ENCODE measurements at places on chromosomes 6 and 20.

DNA sequence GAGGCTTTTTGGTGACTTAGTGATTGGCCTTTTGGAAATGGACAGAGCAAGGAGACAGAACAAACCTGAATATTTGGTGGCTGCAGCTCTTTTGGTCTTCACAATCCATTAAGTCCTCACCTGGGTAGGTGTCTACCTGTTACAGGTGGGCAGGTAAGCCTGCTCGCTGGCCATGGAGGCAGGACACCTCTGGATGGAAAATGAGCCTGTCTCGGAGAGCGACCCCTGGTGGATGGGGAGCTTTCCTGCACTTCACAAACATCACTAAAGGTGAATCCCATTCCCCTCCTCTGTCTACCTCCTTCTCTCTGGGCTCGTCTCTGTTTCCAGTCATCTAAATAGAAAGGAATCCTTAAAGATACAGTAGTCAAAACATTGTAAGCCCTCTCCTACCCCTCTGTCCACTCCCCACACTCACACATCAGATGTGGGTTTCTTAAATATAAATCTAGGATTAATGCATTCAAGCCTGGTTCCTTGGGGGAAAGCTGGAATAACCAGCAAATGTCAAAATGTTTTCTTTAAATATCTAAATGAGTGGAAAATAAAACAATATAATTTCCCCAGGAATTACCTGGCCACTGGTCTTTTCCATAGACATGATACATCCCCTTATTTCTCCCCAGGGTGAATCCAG, 304.9 kb downstream of the CDH26 start:
- peak; percentile 32 for DNase-seq

- DNase-seq = no peak
Measured at GRCh38 chr20:45822857-45823256, 4.3 kb downstream of the TNNC2 start.

DNA sequence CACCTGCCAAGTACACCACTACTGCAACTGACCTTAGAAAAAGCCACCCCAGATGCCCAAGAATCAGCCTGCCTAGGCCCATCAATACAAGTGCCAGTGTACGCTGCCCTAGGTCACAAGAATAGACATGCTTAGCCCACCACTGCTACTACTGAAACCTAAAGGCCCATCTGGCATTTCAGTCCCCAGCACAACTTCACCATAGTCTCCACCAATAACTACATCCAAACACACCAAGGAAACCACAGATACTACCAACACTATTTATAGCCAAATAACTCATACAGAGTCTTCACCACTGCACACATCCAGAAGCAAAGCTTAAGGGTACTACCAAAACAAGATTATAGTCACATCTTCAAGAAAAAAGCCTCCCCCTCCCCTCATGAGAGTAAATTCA, 28.2 kb downstream of the TREML4 start:
- DNase-seq = no peak

DNA sequence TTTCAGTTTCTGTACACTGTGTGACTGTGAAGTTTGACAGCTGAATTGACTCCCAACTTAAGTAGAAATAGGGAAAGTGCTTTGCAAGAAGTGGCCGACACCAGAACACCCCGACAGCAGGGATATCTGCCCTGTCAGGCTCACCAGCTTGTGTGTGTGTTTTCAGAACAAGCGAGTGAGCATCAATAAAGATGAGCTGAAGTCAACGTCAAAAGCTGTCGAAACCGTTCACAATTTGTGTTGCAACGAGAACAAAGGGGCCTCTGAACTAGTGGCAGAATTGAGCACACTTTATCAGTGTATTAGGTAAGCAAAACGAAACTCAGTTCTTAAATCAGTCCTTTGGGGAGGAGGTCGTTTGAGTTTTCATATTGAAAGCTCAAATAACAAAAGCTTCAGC, 10.7 kb downstream of the NELFCD start:
- no peak for DNase-seq

DNA sequence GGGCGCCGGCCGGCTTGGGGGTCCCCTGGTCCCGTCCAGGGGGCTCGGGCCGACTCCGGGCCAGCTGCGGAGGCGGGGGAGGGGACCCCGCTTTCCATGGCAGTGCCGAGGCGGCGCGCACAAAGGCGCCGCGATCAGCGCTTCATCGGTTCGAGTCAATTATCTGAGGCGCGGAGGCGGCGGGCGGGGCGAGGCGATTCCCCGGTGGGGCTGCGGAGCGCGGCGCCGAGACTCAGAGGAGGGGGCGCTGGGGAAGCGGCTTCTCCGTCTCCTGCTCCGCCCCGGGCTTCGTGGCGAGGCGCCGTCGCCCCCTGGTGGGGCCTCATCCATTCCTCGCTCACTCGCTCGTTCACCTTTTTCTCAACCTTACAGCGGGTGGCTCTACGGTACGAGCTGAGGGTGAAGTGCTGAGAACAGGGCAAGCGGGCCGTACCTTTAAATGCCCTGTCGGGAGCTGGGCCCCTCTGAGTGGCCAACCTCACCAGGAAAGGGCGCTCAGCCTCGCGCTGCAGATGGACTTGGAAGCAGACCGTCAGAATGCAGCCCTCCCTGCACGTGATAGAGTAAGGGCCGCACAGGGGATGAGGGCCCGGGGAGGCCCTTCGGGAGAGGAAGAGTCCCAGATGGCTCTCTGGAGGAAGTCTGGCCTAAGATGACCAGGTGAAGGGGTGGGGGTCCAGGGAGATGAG, 39.9 kb downstream of the SLC52A3 start:
- DNase-seq = peak; percentile 40

DNA sequence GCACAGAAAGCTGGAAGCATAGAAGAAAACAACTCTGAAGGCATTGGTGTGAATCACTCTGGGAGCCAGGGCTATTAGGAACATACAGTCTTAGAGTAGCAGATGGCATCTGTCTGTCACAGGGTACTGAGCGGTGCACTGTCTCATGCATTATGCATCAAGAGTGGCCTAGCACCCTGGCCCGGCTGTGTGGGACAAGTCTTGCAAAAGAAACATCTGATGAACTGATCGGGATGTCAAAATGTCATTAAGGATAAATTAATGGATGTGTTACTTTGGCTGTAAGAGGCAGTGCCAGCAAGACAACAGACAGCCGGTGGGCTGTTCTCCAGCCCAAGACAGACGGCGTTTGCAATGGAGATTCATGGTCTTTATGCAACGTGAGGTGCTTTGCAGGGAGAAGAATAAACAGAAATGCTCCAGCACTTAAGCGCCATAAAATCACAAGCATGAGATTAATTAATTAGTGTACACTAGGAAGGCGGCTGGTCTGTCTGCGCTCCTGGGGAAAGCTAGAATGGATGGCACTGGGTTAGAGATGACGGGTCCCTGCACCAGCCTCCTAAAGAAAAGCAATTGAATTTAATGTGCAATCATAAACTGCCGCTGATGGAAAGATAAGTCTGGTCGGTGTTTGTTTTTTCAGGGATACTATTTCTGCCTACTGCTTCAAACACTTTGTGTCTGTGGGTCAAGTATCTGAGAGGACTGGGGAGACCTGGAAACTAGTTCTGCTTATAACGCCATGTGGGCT, 600.6 kb upstream of the CHD6 start:
- DNase-seq = no peak

- no peak for DNase-seq
Measured at GRCh38 chr20:51313358-51313827, 229.1 kb downstream of the NFATC2 start.

DNA sequence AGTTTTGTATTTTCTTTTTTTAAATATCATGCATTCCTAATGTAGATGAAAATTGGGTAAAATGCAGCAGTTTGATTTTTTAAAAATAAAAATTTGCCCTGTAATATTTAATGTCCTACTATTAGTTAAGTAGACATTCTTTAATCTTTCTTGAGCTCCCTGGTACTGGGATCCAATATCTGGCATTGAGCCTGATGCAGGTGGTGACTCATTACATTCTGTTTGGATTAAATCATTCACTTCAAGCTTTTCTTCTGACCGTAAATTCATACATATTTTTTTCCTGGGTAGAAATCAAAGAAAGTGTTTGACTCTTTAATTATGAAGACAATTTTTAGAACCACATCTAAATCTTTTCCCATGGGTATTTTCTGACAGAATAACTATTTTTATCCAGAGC, 768.8 kb upstream of the SLC35B3 start:
- DNase-seq = no peak

GRCh38 chr6:117481278-117481925, 1.1 kb upstream of the DCBLD1 start:
- no peak for DNase-seq

DNA sequence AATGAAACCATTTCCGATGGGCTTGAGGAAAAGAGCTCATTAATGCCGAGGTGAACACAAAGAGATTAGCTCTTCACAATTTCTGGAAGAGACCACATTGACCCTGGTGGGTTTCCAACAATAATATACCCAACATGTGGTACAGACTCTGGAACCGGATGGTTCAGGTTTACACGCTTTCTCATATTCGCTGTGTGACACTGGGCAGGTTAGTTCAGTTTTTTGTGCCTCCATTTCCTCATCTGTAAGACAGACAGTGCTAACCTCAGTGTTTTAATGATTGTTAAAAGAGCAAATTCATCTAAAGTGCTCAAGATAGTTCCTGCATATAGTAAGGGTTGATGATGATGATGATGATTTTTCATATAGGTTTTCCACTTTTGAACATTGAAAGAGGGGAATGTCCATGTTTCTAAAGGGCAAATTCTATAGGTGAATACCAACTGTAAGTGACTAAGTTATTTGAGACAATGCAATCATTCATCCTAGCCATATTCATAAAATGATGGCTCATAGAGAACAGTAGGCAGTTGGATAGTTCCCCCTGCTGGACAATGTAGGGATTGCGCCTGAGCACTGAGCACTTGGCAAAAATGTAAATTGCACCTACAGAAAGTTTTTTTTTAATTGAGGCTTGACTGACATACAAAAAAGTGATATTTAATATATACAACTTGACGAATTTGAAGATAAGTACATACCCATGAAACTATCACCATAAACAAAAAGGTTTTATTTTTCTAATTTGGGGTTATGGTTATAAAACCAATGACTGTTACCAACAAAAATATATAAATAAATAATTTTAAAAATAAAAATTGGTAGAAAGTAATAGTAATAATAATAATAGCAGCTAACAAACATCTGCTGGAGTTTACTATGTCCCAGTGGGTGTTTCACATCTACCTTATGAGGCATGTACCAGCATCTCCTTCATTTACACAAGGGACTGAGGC, 2.1 kb upstream of the PERP start:
- peak; percentile 67 for DNase-seq

DNA sequence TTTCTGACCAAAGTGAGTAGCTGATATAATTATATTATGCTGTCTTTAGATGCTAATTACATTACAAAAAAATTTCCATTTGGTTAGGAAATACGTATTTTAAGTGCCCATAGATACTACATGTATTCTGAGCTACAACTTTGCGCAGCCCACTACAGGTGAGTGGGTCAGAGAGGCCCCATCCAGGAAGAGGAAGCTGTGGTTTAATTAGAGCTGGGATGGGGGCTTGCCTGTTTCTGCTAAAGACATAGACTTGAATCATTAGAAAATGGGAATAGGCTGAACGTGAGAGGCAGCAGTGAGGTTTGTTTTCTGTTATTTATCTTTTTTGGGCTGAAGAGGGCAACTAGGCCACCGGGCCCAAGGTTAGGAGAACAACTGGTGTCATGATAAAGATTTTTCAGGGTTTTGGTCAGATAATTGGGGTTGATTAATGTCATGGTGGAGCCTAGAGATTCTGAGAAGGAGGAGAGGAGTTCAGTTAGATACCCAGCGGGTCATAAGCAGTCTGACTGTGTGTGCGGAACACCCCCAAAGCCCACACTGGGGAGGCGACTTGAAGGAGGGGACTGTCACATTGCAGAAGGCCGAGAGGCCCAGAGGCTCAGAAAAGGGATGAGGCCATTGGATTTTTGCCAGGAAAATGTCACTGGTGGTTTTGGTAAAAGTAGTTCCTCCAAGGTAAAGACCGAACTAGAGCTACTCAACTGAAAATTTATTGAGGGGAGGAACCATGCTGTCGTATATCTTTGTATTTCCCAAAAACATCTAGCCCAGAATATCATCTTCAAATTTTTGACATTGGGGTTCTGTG, 14.5 kb upstream of the IRF4 start:
- no peak for DNase-seq

DNA sequence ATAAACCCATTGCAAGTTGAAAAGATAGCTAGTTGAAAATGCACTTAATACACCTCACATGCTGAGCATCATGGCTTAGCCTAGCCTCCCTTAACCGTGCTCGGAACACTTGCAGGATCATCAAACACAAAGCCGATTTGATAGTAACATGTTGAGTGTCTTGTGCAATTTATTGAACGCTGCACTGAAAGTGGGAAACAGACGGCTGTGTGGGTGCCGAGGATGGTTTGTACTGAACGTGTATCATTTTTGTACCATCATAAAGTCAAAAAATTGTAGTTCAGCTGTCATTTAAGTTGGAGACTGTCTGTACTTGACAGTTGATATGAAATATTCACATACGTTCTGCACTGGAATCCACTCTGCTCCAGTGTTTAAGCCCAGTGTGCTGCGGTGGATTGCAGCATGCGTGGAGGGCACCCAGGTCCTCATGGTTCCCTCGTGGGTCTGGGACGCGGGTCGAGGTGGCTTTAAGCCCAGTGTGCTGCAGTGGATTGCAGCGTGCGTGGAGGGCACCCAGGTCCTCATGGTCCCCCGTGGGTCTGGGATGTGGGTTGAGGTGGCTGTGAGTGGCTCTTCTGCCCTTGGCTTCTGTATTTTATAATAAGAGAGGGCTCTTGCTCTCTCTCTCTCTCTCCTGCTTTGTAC, 77.0 kb downstream of the CDH4 start:
- no peak for DNase-seq

- DNase-seq = no peak
Measured at GRCh38 chr20:15059438-15059837, 722.0 kb upstream of the FLRT3 start.

GRCh38 chr6:35298625-35299140, 1.1 kb downstream of the DEF6 start:
- DNase-seq = no peak

All from activated CD4-positive, alpha-beta T cell treated with anti-CD3 and anti-CD28 coated beads, Interleukin-2, amount 50 U/mL, for 24 hours (primary cell).